ENCODE measurements at places on chromosomes 7 and 10.

- DNase-seq, result no peak
Observed at GRCh38 chr7:112160130-112160770, 45.9 kb downstream of the DOCK4 start.

GRCh38 chr7:74405191-74405898 is 48.4 kb upstream of the GTF2IRD1 start:
- DNase-seq, result peak; percentile 35

DNA sequence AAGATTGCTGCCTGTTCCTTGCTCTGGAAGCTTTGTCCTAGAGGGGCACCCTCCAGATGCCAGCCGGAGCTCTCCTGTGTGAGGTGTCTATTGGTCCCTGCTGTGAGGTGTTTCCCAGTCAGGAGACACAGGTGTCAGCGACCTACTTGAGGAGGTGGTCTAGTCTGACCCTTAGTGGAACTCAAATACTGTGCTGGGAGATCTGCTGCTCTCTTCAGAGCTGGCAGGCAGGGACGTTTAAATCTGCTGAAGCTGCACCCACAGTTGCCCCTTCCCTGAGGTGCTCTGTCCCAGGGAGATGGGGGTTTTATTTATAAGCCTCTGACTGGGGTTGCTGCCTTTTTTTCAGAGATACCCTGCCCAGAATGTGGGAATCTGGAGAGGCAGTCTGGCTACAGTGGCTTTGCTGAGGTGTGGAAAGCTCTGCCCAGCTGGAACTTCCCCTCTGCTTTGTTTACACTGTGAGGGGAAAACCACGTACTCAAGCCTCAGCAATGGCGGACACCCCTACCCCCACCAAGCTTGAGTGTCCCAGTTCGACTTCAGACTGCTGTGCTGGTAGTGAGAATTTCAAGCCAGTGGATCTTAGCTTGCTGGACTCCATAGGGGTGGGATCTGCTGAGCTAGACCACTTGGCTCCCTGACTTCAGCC is 119.2 kb downstream of the PPP1R9A start:
- no peak for DNase-seq

DNA sequence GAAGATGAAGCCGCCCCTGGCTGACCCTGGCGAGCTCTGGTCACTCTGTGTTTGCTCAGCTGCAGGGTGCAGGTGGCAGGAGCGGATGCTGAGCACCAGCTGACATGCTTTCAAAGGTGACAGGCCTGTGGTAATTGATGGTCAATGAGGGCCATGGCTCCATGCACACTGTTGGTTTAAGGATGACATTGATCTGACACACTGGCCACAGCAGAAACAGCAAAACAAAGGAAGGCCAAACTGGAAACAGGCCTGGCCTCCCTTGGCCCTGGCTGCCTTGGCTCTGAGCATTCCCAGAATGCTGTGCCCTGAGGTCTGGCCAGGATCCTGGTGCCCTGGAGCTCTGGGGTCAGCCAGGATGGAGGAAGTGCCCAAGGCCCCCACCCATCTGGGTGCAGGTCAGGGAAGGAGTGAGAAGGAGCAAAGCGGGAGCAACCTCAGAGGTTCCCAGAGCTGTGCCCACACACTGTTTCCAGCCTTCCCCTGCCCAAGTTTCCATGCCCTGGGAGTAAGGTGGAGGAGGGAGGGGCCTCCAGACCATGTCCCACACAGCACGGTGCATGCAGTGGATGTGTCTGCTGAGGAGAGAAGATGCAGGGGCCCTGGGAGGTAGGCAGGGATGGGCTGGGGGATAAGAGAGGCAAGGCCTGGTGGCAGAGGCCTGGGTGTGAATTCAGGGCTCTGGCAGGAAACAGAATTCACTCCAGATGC is 302.2 kb downstream of the RPS24 start:
- DNase-seq, result peak; percentile 5

GRCh38 chr7:141597966-141598365 is 46.8 kb downstream of the AGK start:
- no peak for DNase-seq

- DNase-seq, result no peak
Observed at GRCh38 chr10:124526621-124527267, 65.1 kb downstream of the LHPP start.

DNA sequence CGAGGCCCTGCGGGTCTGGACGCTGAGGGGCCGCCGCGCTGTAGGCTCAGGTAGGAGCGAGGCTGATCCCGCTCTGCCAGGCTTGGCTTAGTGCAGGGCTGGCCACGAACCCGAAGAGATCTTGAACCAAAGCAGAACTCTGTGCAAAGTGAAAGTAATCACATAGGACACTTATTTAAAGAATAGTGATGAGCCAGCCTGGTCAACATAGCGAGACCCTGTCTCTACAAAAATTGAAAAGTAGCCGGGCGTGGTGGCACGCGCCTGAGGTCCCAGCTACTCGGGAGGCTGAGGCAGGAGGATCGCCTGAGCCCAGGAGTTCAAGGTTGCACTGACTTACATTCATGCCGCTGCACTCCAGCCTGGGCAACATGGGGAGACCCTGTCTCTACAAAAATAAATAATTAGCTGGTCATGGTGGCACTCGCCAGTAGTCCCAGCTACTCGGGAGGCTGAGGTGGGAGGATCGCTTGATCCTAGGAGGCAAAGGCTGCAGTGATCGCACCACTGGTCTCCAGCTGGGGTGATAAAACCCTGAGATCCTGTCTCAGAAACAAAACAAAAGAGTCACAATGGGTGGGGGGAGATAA is 541 bp downstream of the ZSCAN25 start:
- no peak for DNase-seq

GRCh38 chr7:151423226-151423625 is 13.4 kb upstream of the WDR86 start:
- no peak for DNase-seq

DNA sequence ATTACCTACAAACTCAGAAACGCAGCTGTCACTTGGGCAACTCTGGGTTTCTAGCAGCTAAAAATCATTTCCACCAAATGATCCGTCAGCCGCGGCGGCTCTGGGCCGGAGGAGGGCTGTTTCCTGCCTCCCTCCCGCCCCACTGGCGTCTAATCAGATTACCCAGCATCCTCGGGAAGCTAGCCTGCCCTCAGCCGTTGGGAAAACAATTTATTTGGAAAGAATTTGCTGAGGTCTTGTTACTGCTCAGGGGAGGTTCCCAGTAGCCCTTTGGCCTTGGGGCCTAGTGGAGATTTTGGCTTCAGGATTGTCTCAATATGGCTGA is 65.0 kb upstream of the ADGRA1 start:
- DNase-seq, result no peak

DNA sequence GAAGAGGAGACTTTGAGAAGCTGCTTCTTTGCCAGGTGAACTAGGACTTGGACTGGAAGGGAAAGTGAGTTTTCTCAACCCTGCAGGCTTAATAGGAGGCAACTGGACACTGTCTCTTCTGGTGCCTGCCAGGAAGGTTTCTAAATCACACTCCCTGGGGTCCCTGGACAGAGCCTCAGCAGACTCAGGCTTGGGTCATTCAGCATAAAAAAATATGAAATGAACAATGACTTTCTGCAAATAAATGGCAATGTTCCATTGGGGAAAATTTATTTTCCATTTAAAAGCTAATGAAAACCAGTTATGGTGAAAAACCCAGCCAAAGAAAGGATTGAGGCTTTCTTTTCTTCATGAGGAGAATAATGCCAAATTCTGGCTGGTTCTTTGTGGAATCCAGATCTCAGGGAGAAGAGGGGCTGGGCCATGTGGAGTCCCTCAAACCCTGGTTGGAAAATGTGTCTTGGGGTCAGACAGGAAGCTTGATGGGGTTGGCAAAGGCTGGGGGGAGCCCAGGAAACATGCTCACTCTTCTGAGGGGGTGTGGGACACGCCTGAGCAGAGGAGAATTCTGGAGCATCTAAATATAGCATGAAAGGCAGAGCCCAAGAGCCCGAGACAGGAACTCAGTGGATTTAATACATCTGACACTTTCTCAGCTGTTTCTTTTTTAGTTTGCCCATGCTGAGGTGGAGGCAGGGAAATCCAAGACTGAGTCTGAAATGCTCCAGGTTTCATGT is 65.2 kb upstream of the EMX2 start:
- no peak for DNase-seq

- DNase-seq, result no peak
Observed at GRCh38 chr7:25478925-25479324, 250.6 kb upstream of the NPVF start.

DNA sequence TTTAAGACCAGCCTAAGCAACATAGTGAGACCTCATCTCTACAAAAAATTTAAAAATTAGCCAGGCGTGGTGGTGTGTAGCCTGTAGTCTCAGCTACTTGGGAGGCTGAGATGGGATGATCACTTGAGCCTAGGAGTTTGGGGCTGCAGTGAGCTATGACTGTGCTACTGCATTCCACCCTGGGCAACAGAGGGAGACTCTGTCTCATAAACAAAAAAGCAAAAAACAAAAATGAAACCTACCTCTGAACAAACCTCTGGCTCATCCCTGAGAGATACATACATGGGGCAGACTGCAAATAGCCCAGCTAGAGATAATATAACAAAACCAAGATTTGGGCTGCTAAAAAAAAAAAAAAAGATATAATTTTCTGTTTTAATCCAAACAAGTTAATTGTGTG is 19.5 kb downstream of the C10orf67 start:
- DNase-seq, result no peak

All from stimulated activated CD8-positive, alpha-beta memory T cell treated with anti-CD3 and anti-CD28 coated beads, Interleukin-4, amount 100 ng/mL, for 48 hours (primary cell).